ENCODE measurements at places on chromosomes 2 and 18.

GRCh38 chr2:241808051-241808720, 807 bp upstream of the NEU4 start:
- no peak for DNase-seq

- no peak for DNase-seq
Measured at GRCh38 chr2:64943387-64944150, 45.6 kb upstream of the SLC1A4 start.

- DNase-seq = peak; percentile 14
Measured at GRCh38 chr2:235670974-235671787, 177.3 kb downstream of the AGAP1 start.

DNA sequence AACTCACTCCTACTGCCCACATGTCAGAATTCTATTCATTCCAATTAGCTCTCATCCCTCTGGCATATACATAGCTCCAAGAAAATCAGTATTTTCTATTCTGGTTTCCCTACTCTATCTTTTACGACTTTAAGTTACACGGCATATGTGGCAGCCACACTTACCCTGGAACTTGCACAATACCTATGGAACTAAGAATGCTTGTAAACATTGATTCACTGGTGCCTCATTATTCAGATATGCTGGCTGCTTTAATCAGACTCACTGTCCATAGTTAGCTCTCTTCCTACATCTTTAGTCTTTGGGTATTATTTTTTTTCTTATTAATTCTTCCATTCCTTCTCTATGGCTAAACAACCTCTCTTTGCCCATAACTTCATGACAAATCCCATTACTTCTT, 1519.9 kb upstream of the ACVR2A start:
- DNase-seq = no peak

GRCh38 chr18:54181856-54182602, 42.4 kb downstream of the MBD2 start:
- DNase-seq = no peak

DNA sequence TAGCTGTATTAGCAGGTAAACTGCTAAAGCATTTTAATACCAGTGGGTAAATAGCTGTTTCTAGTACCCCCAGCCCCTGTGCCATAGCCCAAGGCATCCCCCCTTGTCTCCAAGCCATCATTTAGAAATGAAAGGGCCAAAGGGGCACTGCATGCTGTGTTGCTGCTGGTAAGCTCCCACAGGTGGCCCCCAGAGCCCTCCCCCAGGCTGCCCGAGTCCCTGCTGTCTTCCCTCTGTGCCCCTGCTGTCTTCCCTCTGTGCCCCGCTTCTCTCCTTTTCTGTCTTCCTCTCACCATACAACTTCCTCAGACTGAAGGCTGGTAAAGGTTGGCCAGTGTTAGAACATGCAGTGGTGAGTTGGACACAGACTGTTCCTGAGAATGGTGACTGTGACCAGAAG, 42.1 kb downstream of the ZAP70 start:
- DNase-seq = no peak

GRCh38 chr2:62774555-62775366, 69.2 kb downstream of the EHBP1 start:
- DNase-seq = no peak

DNA sequence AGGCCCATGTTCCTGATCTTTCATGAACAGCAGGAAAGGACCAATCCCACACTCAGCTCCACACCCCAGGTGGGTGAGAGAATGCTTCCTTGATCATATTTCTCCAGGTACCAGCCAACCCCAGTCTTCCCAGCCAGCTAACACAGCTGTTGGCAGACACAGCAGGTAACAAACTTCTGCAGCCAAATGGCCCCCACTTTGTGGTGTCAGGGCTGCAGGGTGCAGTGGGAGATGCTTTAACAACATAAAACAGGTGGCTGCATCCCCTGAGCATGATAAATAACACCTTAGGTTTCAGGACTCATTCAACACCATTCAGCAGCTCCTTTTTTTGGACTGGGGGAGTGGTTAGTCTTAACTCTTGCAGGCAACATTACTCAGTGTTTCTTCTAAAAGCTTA, 76.7 kb upstream of the ACAA2 start:
- DNase-seq = no peak

DNA sequence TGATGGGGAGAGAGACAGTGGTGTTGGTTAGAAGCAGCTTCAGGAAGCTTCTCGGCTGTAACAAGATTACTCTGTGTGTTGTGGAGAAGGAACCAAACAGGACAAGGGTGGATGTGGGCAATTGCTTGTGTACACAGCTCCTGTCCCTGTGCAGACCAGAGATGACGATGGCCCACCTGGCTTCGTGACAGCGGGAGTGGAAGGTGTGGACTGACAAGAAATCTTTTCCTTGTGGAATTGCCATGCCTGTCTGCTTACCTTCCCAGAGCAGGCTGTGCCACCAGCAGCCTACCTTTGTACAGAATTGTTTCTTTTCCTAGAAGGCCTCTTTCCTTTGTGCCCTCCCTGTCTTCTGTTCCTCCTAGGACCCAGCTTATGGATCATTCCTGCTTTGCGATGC, 93.8 kb downstream of the ITGB1BP1 start:
- DNase-seq = no peak

- DNase-seq = no peak
Measured at GRCh38 chr2:218997731-218998130, 4.5 kb upstream of the CRYBA2 start.

DNA sequence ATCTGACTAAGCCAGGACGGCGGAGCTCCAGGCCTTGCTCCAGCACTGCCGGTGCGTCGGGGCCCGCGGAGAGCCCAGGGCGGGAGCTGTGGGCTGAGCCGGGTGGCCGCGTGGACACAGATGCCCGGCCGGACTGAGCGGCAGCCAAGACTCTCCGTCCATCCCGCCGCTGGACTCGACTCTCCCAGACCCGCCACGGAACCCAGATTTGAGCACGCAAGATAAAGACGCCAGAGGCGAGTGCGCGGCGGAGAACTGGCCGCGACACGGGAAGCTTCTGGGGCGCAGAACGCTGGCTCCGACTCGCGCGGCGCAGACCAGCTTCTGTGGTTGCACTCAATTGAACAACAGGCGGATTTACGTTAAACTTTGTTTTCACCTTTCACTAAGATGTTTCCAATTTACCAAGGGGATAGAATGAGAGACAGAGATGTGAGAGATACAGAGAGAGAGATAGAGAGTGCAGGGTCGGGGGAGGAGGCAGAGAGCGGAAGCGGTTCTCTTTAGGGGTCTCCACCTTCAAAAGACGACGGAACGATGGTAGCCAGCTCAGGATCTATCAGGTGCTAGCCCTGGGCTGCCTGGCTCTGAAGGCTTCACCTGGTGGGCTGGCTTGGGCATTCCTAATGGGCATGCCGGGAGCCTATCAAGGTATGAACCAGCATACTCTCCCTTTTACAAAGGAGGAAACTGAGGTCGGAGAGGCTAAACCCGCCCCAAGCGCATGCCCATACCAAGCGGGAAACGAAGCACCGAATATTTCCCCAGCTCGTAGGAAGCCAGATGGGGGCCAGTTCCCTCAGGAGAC, 10.4 kb upstream of the EN1 start:
- DNase-seq = no peak

DNA sequence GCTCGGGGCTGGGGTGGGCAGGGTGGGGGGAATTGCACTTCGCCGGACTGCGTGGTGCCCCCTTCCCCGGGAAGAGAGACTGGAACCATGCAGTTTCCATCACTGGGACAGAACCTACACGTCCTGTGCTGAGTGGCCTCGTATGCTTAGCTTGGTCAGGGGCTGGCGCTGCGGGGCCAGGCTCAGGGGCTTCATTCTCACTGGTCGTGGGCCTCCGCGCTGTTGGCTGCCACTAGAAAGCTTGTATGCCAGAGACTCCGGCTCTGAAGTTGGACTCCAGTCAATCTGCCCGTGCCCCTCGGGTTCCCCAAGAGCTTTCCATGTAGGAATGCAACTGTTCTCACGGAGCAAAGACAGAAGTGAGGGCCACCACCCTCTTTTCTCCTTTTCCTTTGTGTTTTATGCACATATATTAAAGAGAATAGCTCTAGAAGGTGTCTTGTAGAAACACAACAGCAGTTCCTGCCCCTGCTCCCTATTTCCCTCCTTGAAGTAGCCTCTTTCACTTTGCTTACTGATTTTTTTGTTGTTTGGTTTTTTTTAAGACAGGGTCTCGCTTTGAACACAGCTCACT, 64.0 kb upstream of the YWHAQ start:
- no peak for DNase-seq

DNA sequence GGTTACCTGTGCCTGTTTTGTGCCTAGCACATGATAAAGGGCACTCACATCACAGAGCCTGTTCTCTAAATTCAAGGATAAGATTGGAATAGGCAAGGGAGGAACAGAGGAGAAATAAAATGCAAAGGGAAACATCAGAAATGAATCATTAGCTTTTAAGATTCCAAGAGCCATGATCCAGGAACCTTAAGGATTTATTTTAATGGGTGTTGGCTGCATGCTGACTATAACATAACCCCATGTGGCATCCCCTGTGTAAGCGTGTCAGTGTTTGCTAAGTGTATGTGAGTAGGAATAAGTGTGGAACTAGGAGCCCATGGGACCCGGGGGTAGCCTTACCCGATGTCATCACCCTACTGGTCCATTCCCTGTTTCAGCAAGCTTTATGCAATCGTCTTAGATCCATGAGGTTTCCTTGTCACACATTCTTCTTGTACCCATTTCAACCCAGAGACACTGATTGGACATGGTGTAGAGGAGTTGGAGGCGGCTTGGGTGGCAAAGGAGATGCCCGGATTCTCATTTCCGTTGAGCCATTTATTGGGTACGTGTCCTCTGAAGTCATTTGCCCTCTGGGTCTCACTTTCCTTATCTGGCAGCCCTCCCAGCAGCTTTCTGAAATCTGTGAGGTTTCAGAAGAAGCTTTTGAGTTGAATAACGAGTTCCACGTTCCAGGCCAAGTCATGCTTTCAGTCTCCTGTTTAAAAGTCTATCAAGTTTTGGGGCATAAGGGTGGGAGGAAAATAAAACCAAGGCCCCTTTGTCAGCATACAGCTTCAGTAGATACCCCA, 117.0 kb downstream of the MGAT5 start:
- no peak for DNase-seq

DNA sequence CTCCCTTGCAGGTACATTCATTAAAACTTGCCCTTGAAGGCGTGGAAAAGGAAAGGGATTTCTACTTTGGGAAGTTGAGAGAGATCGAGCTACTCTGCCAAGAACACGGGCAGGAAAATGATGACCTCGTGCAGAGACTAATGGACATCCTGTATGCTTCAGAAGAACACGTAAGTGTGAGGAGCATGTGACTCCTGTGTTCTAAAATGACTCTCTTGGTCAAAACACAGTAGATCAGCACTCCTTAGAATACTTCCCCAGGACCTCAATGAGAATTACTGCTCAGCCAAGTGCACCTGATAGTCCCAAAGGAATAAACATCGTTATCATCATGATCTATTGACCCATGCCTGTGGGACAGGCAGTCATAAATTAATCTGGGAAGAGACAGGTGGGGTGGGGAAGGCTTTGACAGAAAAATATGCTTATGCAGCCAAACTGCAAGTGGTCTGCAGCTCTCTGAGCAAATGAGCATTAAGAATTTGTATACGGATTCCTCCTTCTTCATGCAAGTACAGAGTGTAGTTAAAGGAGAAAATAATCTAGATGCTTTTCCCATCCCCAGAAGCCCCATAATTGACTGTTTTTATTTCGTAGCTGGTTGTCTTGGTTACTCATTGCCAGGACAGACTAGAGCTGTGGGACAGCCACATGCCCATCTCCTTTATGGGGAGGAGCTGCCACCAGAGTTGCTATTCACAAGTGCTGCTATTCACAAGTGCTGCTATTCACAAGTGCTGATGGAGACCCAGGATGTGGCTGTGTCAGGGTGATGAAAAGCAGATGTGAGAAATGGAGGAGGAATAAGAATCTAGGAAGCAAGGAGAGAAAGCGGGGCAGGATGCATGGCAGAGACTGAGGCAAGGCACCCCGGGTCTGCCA, 91.0 kb downstream of the MAPRE2 start:
- no peak for DNase-seq

- DNase-seq = no peak
Measured at GRCh38 chr2:11567631-11568031, 33.8 kb downstream of the GREB1 start.

GRCh38 chr2:65744477-65745200, 312.2 kb upstream of the SPRED2 start:
- DNase-seq = no peak

DNA sequence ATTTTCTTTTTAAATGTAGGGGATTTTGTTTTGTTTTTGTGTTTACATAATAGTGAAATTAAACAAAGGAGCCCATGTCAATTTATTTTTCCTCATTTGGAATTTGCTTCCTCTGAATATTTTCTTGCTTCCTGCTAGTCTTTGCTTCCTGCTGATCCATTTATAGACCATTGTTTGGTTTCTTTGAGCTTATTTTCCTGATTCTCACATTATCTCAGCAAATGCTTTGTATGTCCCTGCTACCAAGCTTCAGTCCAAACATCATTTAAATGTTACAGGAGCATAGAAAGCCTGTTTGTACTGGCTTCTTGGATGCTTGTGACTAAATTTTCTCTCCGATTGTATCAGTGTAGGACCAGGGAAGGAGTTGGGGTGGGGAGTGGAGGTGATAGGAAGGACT, 127.3 kb upstream of the IL1R2 start:
- DNase-seq = no peak

DNA sequence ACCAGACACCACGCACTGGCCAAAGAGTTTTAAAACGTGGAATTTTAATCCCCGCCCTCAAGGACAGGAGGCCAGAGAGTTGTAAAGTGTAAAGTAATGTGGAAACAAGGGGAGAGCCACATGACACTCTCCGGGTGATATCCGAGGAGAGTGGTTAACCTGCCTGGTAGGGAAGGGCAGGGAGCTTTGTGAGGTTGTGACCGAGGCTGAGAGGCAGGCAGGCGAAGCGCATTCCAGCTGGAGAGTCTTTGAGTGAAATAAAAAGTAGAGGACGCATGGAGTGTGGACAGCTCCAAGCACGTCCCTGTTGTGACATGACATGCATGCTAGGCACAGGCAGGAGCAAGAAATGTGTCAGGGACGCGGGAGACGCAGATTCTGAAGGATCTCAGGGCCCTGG, 539.5 kb downstream of the RNF144A start:
- DNase-seq = no peak

GRCh38 chr2:232418466-232419244, 12.0 kb downstream of the ALPG start:
- DNase-seq = no peak

DNA sequence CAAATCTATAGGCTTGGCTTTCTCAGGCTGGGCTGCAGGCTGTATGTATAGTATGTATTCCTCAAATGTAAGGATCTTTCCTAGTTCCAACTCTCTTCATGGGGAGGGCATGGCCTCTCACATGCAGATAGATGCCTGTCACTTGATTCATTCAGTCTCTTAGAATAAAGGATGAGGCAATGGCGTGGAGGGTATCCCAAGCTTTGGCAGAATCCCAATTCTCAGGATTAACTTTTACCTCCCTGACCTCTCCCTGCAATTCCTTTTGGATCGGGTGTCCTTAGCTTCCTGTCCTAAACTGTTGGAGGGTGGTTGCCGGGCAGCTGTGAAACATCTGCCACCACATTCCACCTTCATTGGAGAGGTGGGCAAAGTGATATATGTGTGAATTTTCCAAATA, 80.3 kb downstream of the INSIG2 start:
- no peak for DNase-seq
